Right lobe of liver (tissue), 6 donors: ENCODE measurements at places on chromosomes 2 and 18. TPM values are rescaled to one million over a fixed set of nuclear protein-coding genes. Genes with fewer than 3 reads are reported as not detected.

GRCh38 chr2:7933672-7934071, 748.2 kb upstream of the ID2 start:
- no peak overlapping the region for H3K27ac ChIP-seq
- no peaks in the 10 kb centered on the region for H3K4me1 ChIP-seq
- DNase-seq, result no peak
- H3K4me3 ChIP-seq, result no peak overlapping the region
- no peaks in the 10 kb centered on the region for H3K27me3 ChIP-seq

DNA sequence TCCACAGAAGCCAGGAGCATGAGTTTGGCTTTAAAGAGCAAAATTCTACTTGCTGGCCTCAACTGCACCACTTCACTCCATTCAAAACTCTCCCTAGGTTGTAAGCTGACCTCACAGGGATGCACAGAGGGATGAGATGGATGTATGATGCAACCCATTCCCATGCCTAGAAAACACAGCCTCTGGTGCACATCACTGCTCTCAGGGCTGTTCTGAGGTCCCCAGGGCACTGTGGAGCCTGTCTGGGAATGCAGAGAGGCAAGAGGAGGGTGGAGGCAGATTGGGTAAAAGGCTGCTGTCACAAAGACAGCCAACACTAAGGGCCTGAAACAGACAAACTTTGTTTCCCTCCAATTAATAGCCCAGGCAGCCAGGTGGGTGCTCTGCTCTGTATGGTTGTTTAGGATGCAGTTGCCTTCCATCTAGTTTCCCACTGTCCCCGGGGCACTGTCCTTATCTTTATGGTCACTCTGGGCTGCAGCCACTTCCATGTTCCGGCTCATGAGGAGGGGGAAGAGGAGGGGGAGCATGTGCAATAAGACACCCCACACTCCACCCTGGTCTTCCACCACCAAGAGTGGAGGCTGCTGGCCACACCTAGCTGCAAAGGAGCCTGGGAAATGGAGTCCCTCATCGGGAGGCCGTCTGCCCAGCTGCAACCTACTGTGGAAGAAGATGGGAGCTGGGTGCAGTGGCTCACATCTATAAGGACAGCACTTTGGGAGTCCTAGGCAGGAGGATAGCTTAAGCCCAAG, 7.0 kb downstream of the GPR45 start:
- H3K36me3 ChIP-seq, result no peaks in the 10 kb centered on the region
- H3K27me3 ChIP-seq, result no peaks in the 10 kb centered on the region

GRCh38 chr2:27735263-27735904, 36.1 kb upstream of the MRPL33 start:
- peak overlapping the region; percentile 93 for H3K27ac ChIP-seq
- H3K4me3 ChIP-seq, result peak overlapping the region; percentile 57
- no peaks in the 10 kb centered on the region for H3K36me3 ChIP-seq
- peak; percentile 84 for DNase-seq
- peaks cover 24% of the 10 kb centered on the region for H3K4me1 ChIP-seq

DNA sequence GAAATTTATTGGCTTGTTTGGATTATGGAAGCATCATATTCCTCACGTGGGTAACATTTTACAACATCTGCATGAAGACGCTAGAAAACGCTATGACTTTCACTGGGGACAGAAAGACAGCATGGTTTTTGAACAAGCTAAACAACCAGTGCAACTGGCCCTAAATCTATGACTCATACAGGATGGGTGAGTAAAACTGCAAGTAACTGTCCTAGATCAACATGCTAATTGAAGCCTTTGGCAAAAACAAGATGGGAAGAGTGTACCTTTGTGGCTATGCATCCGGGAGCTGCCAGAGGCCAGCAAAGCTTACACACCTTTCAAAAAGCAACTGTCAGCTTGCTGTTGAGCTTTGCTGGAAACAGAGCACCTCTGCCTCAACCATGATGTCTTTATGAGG, 1096.0 kb upstream of the DDX18 start:
- H3K4me1 ChIP-seq, result no peaks in the 10 kb centered on the region
- no peak overlapping the region for H3K4me3 ChIP-seq
- H3K27ac ChIP-seq, result no peak overlapping the region
- no peak for DNase-seq
- no peaks in the 10 kb centered on the region for H3K27me3 ChIP-seq

- no peaks in the 10 kb centered on the region for H3K36me3 ChIP-seq
- no peaks in the 10 kb centered on the region for H3K27me3 ChIP-seq
- no peak overlapping the region for H3K4me3 ChIP-seq
- no peaks in the 10 kb centered on the region for H3K4me1 ChIP-seq
- DNase-seq, result no peak
- no peak overlapping the region for H3K27ac ChIP-seq
Measured at GRCh38 chr2:225771701-225772100, 372.2 kb downstream of the NYAP2 start.

DNA sequence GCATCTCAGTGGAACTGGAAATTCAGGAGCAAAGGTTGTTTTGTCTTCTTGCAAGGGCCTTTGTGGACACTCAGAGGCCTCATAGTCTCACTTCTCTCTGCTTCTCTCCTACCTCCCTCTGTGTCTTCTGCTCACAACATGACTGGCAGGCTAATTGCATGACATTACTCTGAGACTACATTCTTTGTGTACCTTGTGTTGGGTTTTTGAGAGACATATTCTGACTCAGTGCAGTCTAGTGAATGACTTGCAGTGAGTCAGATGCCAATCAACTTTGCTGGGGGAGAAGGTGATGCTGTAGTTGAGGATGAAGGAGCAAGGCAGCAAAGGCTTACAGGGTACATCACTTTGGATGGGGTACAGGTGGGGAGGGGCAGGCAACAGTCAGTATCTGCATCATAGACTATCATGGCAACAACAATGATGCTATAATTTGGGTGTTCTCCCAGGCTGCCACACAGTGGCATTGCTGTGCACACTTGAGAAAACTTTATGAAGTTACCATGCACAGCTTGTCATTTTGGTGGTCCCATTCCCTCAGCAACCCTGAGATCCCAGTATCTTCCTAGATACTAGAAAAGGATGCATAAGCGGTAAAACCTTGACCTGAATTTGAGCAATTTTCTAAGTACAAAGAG, 69.3 kb upstream of the SLC16A14 start:
- DNase-seq, result no peak
- H3K36me3 ChIP-seq, result no peaks in the 10 kb centered on the region
- H3K4me1 ChIP-seq, result no peaks in the 10 kb centered on the region
- no peak overlapping the region for H3K27ac ChIP-seq

DNA sequence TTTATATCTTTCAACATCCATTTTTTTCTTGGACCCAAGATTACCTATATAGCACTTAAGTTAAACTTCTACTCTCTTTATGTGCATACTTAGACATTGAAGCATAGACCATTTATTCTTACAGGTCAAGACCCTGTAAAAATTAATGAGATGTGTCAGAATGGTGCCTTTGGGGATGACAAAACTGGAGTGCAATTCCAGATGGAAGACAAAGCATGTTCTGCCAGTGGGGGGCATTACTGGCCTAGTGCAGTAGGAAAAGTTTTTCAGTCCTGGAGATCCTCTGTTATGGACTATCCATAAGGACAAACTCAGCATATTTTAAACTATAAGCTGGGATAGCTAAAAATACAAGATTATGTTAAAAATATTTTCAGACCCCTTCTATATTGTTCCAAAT, 57.8 kb upstream of the MMADHC start:
- H3K27me3 ChIP-seq, result no peaks in the 10 kb centered on the region
- H3K4me1 ChIP-seq, result no peaks in the 10 kb centered on the region
- no peak overlapping the region for H3K27ac ChIP-seq
- no peak for DNase-seq
- H3K36me3 ChIP-seq, result no peaks in the 10 kb centered on the region
- H3K4me3 ChIP-seq, result no peak overlapping the region

- H3K36me3 ChIP-seq, result no peaks in the 10 kb centered on the region
- H3K27me3 ChIP-seq, result no peaks in the 10 kb centered on the region
- no peak for DNase-seq
- H3K27ac ChIP-seq, result no peak overlapping the region
Measured at GRCh38 chr2:190350371-190350770, 7.0 kb downstream of the INPP1 start.

GRCh38 chr18:36391426-36392145, 94.1 kb downstream of the FHOD3 start:
- H3K4me3 ChIP-seq, result no peak overlapping the region
- H3K4me1 ChIP-seq, result no peaks in the 10 kb centered on the region
- H3K36me3 ChIP-seq, result no peaks in the 10 kb centered on the region
- no peaks in the 10 kb centered on the region for H3K27me3 ChIP-seq

GRCh38 chr2:64153811-64154210, 9.6 kb upstream of the PELI1 start:
- no peaks in the 10 kb centered on the region for H3K4me1 ChIP-seq
- H3K27me3 ChIP-seq, result no peaks in the 10 kb centered on the region
- no peaks in the 10 kb centered on the region for H3K36me3 ChIP-seq
- DNase-seq, result no peak

DNA sequence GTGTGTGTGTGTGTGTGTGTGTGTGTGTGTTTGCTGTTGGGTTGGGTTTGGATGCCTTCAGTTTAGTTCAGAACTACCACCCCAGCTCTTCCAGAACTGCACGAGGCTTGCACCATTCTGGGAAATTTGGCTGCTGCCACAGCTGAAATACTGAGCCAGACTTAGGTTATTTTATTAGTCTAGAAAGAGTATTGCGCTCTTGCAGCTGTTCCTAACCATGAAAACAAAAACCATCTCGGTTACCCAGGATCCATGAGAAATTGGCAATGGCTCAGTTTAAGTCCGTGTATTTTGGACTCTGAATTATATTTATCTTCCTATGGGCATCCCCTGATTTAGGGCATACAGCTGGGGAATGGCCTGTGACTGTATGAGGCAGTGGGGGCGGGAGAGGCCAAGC, 83.2 kb downstream of the TANC1 start:
- no peak overlapping the region for H3K4me3 ChIP-seq
- H3K4me1 ChIP-seq, result no peaks in the 10 kb centered on the region
- no peak overlapping the region for H3K27ac ChIP-seq
- H3K36me3 ChIP-seq, result no peaks in the 10 kb centered on the region

GRCh38 chr2:184814421-184814820, 216.1 kb downstream of the ZNF804A start:
- no peak overlapping the region for H3K4me3 ChIP-seq
- DNase-seq, result no peak
- no peaks in the 10 kb centered on the region for H3K27me3 ChIP-seq
- no peaks in the 10 kb centered on the region for H3K4me1 ChIP-seq
- no peak overlapping the region for H3K27ac ChIP-seq
- no peaks in the 10 kb centered on the region for H3K36me3 ChIP-seq

DNA sequence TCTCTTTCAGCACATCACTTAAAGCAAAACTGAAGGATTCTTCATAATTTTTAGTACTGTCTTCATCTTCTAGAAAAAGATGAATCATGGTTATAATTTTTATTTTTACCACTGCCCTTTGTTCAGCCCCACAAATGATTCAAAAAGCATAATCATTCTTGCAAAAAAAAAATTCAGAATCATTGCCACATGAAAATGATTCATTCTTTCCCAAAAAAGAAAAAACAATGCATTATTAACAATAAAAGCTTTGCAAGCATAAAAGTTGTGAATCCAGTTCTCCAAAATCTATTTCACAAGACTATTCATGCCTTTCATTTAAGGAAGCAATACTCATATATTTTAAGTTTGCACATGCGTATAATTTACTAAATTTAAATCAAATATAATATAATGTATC, 204.8 kb downstream of the RBM43 start:
- DNase-seq, result no peak
- H3K27ac ChIP-seq, result no peak overlapping the region
- no peaks in the 10 kb centered on the region for H3K36me3 ChIP-seq
- no peak overlapping the region for H3K4me3 ChIP-seq

DNA sequence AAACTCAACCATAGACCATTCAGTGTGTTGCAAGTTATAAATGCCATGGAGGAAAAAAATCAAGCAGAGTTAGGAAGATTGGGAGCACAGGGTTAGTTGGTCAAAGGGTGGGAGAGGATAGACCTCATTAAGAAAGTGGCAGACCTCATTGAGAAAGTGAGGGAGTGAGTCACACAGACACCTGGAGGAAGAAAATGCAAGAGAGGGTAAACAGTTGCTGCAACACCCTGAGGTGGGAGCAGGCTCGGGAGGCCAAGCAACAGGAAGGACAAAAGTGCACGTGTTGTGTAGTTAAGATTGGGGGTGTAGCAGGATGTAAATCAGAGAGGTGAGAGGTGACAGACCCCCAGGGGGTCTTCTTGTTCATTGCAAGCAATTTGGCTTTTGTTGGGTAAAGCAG, 6.4 kb downstream of the IL1RL1 start:
- no peak overlapping the region for H3K27ac ChIP-seq
- no peaks in the 10 kb centered on the region for H3K36me3 ChIP-seq
- no peaks in the 10 kb centered on the region for H3K4me1 ChIP-seq
- H3K27me3 ChIP-seq, result no peaks in the 10 kb centered on the region
- H3K4me3 ChIP-seq, result no peak overlapping the region

GRCh38 chr2:11533278-11534070, at the start of gene GREB1:
GREB1 (plus strand) TSS chr2:11534045; CDS start chr2:11556615, 22,570 bp downstream.
- DNase-seq, result no peak
- H3K27ac ChIP-seq, result no peak within 1 kb of the TSS
- H3K4me3 ChIP-seq, result no peak within 1 kb of the TSS
- H3K27me3 ChIP-seq, result no peaks in the 10 kb centered on the region
- no peaks in the 10 kb centered on the region for H3K36me3 ChIP-seq

DNA sequence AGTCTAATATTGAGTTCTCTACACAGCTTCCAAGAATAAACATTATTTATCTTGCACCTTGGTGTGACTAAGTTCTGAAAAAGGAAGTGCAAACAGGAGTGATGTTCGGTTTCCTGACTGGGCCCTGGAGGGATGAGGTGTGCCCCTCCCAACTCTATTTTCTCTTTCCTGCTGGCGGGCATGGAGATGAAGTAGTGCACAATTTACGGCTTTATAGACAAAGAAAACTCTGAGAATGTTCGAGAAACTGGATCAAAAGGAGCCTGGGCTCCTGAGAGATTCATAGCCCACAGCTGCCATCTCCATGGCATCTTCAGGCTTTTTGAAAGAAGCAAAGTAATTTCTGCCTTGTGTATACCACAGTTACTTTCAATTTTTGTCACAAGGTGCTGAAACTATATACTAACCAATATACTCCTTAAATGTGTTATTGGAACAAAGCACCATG, 22.3 kb downstream of the LRATD1 start:
- H3K36me3 ChIP-seq, result no peaks in the 10 kb centered on the region
- no peak for DNase-seq
- no peaks in the 10 kb centered on the region for H3K27me3 ChIP-seq

- H3K36me3 ChIP-seq, result no peaks in the 10 kb centered on the region
- H3K27me3 ChIP-seq, result no peaks in the 10 kb centered on the region
- H3K4me1 ChIP-seq, result no peaks in the 10 kb centered on the region
- no peak overlapping the region for H3K27ac ChIP-seq
- DNase-seq, result no peak
- no peak overlapping the region for H3K4me3 ChIP-seq
Measured at GRCh38 chr2:149490296-149490695, 97.3 kb downstream of the MMADHC start.

Gene TET3
- 4.3 TPM for total RNA-seq

Gene B3GNT7
- total RNA-seq, result 0.73 TPM

Gene RPRM
- total RNA-seq, result not detected

Gene ALLC
- total RNA-seq, result 0.25 TPM

Gene SLC23A3
- 1.8 TPM for total RNA-seq

Gene RUFY4
- total RNA-seq, result not detected

Gene FEV
- not detected for total RNA-seq
